ENCODE measurements at places on chromosomes 3 and 15.

GRCh38 chr3:194964809-194965208 is 279.1 kb downstream of the FAM43A start:
- DNase-seq = no peak

GRCh38 chr3:66778777-66779176 is 219.3 kb upstream of the KBTBD8 start:
- DNase-seq = no peak

GRCh38 chr3:149596134-149596770 is 61.6 kb downstream of the WWTR1 start:
- DNase-seq = no peak

- DNase-seq = peak; percentile 95
These were observed 5.5 kb upstream of the COLQ start for GRCh38 chr3:15527031-15527459.

- peak; percentile 93 for DNase-seq
These were observed at the start of gene KPNA1 for GRCh38 chr3:122514123-122515019. TSS of gene KPNA1 (minus strand) at chr3:122514939. CDS start at chr3:122496565, 18,374 bp downstream.

DNA sequence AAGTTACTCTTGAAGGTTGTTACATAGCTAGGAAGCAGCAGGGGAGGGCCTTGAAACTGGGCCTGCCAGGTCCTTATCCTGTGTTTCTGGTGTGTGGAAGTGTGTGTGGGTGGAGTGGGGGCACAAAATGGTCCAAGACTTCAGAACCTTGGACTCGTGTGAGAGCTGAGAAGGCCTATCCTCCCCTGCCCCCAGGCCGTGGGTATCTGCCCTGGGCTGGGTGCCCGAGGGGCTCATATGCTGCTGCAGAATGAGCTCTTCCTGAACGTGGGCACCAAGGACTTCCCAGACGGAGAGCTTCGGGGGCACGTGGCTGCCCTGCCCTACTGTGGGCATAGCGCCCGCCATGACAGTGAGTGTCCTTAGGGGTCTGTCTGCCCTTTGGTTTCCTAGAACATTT is 4.5 kb downstream of the CHRD start:
- DNase-seq = no peak

- peak; percentile 87 for DNase-seq
These were observed 1.3 kb upstream of the UNC13C start for GRCh38 chr15:53976844-53977392.
